ENCODE measurements at places on chromosomes 1 and 21.

GRCh38 chr1:788835-789234 is 102.4 kb upstream of the OR4F16 start:
- no peak for DNase-seq

DNA sequence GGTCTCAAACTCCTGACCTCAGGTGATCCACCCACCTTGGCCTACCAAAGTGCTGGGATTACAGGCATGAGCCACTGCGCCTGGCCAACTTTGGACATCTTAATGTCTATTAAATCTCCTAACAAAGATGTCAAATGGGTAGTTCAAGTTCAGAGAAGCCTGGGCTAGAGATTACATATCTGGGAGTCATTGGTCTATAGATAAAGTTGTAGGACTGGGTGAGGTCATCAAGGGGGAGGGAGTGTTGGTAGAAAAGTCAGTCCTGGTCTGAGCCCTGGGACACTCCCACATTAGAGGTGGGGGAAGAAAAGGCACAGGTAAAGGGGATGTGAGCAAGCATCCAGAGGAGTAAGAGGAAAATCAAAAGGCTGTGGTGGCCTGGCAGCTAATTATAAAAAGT is 6.6 kb downstream of the UBIAD1 start:
- DNase-seq = no peak

GRCh38 chr1:1423245-1423597 is 2.1 kb upstream of the ANKRD65 start:
- DNase-seq = no peak

DNA sequence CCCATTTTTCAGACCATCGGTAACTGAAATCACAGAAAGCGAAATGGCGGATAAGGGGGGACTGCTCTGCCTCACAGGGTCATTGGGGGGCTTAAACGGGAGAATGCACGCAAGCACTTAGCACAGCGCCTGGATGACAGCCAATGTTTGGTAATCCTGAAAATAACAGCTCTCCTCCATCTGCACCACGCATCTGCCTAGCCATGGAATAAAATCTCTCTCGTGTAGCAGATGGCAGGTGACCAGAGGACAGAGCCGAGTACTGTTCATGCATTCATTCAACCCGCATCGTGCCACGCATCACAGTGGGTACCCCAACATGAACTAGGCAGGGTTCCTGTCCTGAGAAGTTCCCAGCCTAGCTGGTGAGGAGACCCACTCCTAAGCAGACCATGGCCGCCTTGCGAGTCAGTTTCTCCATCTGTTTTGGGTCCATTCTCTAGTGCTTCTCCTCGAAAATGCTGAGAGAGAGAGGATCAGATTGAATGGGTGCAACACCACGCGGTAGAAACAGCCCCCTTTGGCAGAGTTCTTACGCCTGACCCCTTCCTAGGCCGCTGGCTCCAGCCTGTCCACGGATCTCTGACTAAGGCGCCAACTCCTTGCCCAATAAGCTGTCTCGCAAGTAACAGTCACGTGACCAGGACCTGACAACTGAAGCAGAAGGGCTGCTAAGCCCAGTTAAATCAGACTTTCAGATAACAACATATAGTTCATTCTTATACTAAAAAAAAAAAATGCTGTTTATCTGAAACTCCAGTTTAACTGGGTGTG is 7.3 kb downstream of the SLC1A7 start:
- peak; percentile 90 for DNase-seq

DNA sequence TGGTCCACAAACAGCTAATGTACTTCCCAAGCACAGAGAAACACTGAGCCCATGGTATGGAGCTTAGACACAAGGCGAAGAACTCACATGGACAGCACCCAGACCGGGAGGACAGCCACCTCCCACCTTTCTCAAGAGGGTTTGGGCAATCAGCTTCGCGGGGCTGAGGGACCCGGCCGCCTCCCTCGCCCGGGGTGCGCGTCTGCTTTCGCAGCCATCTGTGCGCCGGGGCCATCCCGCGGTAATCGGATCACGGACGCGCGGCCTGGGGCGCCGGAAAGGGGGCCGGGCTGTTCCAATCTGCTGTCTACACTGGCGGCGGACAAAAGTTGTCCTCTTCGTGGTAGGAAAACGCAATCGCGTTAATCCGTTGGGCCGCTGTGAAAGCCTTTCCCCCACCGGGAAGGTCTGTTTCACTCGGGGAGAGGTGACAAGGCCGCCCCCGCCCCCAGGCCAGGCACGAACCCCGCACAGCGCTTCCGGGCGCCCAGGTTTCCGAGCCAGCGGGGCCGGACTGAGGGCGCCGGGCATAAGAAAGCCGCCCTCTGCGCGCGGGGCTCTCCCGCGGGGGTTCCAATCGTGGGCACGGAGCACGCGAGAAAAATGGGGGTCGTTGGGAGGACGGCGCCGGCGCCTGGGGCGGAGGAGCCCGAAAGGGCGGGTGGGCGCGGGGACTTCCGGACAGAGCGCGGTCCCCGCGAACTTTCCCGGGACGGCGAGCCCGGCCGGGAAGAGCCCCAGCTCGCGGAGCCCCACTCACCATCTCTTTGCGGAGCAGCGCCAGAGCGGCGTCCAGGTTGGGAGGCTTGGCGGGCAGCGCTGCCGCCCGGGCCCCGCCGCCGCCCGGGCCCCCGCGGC is 664 bp downstream of the FAM89A start:
- DNase-seq = peak; percentile 23

DNA sequence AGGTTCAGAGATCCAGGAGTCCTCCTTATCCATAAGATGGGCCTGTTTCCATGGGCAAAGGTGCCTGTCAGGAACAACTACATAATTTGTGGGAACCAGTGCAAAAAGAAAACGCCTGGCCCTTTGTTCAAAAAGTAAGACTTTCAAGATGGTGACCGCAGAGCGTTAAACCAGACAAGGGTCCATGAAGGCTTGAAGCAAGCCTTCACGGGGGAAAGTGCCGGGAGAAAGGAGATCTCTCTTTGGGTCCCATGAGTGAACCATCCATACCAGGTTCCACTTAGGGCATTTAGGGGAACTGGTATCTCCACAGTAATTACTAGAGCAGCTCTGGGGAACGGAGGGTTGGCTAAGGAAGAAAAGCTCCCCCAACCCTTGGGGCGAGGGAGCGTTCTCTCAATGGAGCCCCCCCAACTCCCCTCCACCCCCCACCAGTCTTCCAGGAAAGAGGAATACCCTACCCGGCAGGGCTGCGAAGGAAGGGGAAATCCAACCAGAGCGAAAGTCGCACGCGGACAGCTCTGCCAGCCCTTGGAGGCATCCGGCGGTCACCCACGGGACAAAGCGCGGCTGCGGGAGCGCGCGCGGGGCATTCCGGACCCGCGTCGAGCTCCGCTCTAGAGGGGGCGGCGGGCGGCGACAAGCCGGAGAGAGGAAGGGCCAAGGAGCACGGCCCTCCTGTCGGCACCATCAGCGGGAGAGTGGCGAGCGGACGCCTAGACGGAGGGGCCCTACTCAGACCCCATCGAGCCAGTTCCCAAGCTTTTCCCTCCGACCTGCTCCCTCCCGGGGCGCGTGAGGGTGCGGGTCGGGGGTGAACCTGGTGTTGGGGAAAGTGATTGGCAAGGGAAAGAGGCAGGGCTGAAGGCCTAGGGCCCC is 687 bp upstream of the RASSF5 start:
- no peak for DNase-seq

DNA sequence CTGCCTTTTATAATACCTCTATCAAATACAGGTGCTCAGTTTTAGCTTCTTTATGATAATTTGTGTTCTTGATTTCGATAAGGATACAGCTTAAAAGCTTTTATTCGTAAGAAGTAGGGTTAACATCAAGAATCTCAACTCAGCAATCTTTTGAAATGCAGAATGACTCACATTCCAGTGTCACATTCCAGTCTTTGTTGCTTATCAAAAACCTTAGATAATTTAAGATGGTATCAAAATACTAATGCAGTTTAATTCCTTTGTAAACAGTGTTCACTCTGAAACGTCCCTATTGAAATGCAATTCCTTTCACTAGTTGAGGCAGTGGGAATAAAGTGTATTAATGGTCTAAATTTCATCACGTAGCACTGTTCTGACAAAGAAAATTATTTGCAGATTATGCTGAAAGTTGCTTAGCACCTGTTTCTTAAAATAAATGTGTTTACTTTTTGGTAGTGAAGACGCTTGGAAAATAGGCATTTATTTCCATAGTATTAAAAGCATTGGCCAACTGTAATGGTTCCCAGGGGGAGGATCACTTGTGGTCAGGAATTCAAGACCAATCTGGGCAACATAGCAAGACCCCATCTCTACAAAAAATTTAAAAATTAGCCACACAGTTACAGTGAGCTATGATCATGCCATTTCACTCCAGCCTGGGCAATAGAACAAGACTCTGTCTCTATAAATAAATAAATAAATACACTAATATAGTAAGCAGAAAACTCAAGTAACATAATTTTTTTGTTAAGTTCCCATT is 10.1 kb upstream of the CNN3 start:
- no peak for DNase-seq

GRCh38 chr1:32334864-32335534 is 1.0 kb downstream of the MARCKSL1 start:
- DNase-seq = no peak

Measured in H4 (cell line).